ENCODE measurements at places on chromosomes 5 and 9.

DNA sequence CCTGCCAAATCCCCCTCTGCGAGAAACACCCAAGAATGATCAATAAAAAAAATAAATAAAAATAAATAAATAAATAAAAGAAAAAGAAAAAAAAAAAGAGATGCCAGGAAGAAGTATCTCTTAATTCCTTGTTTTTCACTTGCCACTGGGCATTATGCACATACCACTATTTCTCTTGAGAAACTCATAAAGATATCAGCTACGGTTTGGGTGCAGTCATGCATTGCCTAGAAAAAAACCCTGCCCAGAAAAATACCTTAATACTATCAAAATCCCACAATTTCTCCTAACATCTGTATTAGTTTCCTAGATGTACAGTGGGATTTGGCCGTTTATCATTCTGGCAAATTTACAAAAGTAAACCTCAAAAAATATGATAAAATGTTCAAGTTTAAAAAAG lies 22.5 kb downstream of the DTWD2 start:
- no peak for DNase-seq

DNA sequence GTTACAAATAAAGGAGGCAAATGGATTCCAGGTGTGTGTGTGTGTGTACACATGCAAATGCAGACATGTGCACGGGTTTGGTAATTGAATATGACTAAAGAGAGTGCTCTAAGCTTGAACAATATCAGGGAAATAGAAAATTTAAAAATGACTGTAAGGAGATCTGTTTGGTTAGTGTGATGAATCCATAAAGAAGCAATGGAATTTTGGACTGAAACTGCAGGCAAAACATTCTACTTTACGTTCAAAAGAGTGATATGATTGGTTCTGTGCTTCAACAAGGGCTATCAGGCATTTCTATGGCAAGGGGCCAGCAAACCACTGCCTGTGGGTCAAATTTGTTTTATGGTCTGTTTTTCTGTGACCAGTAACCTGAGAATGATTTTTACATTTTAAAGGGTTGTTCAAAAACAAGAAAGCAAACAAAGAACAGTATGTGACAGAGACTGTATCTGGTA lies 332.8 kb upstream of the KLF9 start:
- no peak for DNase-seq

DNA sequence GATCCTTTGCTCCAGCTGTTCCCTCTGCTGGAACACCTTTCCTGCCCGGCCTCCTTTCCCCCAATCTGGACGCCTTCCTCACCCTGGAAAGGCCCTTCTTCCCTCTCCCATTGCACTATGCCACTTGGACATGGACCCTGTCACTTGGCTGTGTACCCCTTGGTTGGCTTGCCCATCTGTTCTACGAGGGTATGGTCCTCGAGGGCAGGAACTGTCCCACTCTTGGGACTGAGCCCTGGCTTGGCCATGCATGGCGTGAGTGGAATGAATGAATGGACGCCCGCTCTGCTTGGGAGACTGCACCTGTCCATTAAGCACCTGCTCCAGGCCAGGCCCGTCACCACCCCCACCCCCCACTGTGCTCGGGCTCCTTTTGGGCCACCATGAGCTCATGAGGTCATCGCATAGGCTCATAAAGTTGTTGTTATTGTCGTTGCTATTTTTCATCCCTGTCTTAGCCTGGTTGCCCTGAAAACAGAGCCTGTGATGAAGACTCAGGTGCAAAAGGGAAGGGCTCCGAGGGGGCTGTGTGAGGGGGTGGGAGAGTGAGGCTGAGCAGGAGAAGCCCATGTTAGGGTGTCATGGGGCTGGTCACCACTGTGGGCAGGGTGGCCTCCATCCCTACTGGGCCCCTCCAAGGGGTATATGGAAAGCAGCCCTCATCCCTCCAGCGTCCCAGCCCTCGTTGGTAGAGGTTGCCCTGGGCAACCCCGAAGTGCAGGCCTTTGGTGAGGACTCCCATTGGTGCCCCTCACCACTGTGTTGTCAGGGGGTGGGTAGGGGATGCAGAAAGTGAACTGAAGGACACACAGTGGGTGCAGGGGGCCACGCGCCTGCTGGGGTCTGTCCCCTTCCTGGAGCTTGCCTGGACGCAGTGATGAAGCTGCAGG lies 57.2 kb upstream of the IER5L start:
- DNase-seq, result no peak

GRCh38 chr5:77305956-77306355 lies 95.5 kb downstream of the PDE8B start:
- DNase-seq, result no peak

GRCh38 chr9:97864396-97864795 lies 11.4 kb downstream of the FOXE1 start:
- no peak for DNase-seq

GRCh38 chr5:54741711-54742110 lies 224.2 kb downstream of the SNX18 start:
- DNase-seq, result no peak

- peak; percentile 60 for DNase-seq
These were observed 1.1 kb downstream of the UBTD2 start for GRCh38 chr5:172282272-172283019.

DNA sequence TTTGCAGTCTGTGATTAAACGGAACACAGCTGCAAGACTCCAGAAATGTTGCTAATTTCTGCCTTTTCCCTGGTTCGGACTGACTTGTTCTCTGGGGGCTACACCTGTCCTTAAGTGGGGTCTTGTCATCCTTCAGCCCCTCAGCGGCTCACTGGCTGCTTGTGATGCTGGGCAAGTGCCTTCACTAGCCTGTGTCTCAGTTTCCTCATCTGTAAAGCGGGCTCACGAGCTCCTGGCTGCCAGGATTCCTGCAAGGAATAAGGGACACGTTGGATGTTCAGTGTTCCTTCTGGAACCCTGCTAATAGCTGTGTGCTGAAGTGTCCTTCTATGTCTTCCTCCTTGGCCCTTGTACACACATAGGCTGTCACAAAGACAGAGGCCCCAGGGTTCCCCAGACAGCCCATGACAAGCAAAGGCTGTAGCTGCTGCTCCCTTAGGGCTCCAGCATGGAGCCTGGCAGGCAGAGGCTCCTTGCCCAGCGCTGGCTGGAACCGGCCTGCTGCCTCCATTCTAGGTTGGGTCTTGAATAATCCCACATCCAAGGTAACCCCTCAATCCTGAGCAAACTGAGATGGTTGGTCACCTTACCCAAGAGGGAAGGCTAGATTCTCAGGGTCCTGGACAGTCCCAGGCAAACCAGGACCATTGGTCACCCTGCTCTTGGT lies 116.1 kb downstream of the GAPVD1 start:
- no peak for DNase-seq

DNA sequence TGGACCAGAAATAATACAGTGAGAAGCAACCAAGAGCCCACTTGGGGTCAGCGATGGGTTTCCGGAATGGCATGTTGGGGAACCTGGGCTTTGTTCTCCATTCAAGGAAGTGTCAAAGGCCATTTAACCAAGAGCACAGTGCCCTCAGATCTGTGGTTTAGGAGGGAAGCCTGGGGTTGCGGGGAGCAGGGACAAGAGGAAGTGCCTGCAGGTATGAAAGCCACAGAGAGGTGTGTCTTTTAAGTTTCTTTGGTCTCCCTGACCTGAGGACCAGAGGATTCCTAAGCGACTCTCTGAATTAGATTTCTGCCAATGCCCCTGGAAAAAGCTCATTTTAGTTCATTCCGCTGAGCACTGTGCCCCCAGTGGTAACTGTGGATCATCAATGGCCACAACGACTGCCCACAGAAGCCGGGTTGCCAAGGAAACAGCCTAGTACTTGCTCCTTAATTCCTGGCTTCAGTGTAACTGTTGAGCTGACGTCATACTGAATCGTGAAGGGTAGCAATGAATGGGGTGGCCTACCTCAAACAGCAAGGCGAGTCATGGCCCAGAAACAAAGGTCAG lies 107.3 kb upstream of the SPIN1 start:
- no peak for DNase-seq

DNA sequence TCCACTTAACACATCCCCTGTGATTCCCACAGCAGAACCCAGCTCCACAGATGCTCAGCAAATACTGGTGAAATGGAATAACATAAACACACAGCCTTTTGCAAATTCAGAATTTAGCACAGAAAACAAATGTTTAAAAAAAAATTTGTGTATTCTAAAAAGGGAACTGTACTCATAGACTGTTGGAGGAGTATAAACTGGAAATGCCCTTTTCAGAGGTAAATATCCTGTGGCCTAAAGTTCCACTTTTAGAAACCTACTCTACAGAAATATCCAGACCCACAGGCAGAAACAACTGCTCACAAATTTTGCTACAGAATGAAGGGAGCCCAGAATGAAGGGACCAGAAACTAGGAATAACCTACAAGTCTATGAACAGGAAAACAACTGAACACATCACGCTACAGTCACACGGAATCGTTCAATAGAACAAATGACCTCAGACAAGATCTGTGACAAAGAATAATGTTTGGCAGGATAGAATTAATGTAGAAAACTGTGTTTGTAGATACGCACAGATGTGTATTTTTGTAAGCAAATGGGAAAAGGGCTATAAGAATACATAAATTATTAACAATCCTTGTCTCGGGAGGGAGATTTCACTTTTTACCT lies 78.5 kb downstream of the SHB start:
- no peak for DNase-seq

- DNase-seq, result no peak
These were observed 438.7 kb downstream of the KDM4C start for GRCh38 chr9:7196467-7196866.

GRCh38 chr9:135796784-135797485 lies 95.0 kb downstream of the KCNT1 start:
- DNase-seq, result no peak

- no peak for DNase-seq
These were observed 37.0 kb downstream of the DPYSL3 start for GRCh38 chr5:147472664-147473475.

GRCh38 chr9:16670791-16671190 lies 199.7 kb downstream of the BNC2 start:
- no peak for DNase-seq

Data from foreskin keratinocyte (primary cell).